ENCODE measurements at places on chromosomes 2 and 18.

DNA sequence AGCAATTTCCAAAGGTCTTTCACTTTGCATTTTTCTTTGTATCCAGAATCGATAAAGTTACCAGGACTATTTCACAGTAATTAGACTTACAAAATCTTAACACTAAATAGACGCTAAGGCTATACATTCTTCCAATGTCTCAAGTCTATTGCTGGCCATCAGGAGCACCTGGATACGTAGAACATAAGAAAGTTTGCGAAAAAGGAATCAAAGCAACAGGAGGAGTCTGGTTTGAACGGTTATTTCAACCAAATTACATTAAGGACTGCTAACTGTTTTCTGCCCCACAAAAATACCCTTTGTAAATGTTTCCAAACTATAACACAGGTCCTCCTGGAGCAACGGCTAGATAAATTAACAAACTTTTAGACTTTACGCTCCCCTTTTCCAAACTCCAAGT is 1.4 kb upstream of the HNRNPA3 start:
- DNase-seq, result no peak

DNA sequence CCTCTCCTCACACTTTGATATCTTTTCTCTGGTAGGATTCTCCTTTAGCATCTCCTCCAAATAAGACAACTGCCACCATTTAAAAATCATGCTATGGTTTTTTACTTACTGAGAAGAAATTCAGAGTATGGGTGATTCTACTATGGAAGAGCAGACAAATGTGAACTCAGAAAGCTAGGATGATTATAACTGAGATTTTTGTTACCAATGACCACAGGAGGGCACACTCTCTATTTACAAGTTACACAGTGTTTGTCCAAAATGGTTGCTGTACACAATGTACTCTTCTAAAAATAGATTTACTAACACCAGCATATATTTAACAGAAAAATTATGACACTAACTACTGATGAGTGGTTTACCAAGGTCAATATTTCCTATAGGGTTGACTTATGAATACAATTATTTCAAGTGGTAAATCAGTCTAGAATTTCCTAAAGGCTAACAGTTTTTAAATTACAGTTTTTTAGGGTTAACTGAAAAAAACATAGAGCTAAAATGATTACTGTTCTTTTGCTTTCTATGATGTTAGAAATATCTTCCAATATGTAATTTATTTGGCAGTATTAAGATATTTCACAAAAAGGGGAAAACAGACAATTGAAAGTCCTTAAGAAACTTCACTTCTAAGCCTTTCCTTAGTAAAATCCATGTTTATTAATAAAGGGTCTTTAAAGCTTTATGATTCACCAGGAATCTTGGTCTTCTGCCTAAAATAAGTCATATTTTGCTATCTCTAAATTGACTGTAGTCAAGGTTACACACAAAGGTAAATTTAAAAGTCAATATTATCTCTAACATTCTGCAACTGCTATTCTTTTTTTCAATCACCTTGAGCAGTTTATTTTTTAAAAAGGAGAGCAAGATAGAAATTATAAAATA is 57.2 kb downstream of the MAP4K3 start:
- peak; percentile 18 for DNase-seq

GRCh38 chr2:120448961-120449810 is 103.2 kb downstream of the INHBB start:
- DNase-seq, result no peak

- no peak for DNase-seq
Observed at GRCh38 chr2:45211636-45212035, 202.4 kb upstream of the SIX2 start.

GRCh38 chr2:151508519-151508918 is 98.8 kb downstream of the RIF1 start:
- DNase-seq, result no peak

DNA sequence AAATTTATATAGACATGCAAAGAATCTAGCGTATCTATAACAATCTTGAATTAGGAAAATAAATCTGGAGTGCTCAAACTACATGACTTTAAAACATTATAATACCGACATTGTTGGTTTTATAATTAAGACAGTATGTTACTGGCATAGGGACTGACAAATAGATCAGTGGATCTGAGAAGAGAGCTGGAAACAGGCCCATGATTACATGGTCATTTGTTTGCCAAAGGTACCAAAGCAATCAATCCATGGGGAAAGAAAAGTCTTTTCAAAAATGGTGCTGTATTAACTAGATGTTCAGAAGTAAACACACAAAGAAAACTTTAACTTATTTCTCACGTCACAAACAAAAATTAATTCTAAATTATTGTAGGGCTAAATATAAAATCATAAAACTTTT is 124.2 kb downstream of the BCL2L11 start:
- DNase-seq, result no peak

- DNase-seq, result no peak
Observed at GRCh38 chr2:62404913-62405312, 101.1 kb downstream of the TMEM17 start.

DNA sequence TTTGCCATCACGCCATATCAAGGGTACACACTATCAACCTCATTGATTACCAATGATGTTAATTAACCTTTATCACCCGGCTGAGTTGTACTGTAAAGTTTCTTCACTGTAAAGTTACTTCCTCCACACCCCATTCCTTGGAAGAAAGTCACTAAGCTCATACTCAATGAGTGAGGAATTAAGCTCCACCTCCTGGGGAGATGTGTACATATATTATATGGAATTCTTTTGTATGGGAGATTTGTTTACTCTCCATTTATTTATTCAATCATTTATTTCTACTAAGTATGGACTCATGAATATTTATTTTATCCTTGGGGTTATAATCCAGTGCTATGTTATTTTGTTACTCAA is 56.8 kb downstream of the C2orf74 start:
- DNase-seq, result no peak
